HCT116 (cell line): ENCODE measurements at places on chromosomes 2 and 18. TPM values are rescaled to one million over a fixed set of nuclear protein-coding genes. Genes with fewer than 3 reads are reported as not detected.

DNA sequence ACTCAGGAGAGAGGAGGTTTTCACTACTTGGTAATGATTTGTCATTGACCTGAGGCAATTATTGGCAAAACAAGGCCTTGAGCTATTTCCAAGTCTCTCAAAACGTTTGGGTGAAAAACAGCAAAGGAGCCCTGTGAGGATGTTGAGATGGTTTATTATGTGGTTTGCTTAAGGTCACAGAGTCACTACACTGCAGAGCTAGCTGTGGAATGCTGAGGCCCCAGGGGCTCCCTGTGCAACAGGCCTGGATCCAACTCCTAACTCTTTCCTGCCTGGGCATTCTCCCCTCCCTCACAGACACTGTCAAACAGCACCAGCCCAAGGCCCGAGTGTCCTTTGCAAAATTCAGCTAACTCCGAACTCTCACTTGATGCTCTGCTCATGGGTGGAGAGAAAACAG is 754.6 kb upstream of the SOX11 start:
- DNase-seq: no peak

GRCh38 chr2:80830891-80831290 is 526.3 kb upstream of the LRRTM1 start:
- no peak for DNase-seq

DNA sequence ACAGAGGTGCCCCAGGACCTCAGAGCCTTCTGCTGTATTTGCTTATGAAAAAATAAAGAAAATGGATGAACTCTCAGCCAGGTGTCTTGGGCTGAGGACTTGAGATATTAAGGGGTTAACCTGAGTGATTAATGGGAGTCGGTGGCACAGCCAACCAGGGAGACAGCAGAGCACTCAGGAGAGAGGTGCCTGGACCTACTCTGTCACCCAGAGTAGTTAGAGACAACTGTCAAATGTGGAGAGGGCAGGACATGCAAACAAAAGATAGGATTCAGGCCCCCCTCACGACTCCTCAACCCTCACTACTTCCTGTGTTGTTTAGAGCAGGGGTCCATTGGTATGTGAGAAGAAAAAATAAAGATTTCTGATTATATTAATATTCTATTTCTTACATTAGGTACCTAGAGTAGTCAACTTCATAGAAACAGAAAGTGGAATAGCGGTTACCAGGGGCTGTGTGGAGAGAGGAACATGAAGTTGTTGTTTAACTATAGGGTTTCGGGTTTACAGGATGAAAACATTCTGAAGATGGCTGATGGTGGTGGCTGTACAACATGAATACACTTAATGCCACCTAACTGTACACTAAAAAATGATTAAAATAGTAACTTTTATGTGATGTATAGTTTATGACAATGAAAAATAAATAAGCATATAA is 28.6 kb upstream of the CETN1 start:
- DNase-seq: no peak

GRCh38 chr2:73922681-73923080 is 4.0 kb upstream of the DGUOK start:
- DNase-seq: no peak

DNAJC5G gene
- total RNA-seq: 2.5 TPM
